Natural killer cell (primary cell): ENCODE measurements at places on chromosomes 3 and 15. TPM values are rescaled to one million over a fixed set of nuclear protein-coding genes. Genes with fewer than 3 reads are reported as not detected.

- no peaks in the 10 kb centered on the region for H3K36me3 ChIP-seq
- DNase-seq: no peak
- H3K4me3 ChIP-seq: no peak overlapping the region
- no peaks in the 10 kb centered on the region for H3K27me3 ChIP-seq
- no peak overlapping the region for H3K27ac ChIP-seq
- no peaks in the 10 kb centered on the region for H3K4me1 ChIP-seq
These were observed 549.5 kb downstream of the NTRK3 start for GRCh38 chr15:87707071-87707470.

GRCh38 chr3:123336441-123336851 is 112.4 kb downstream of the ADCY5 start:
- H3K4me1 ChIP-seq: peaks cover 12% of the 10 kb centered on the region
- no peak overlapping the region for H3K4me3 ChIP-seq
- DNase-seq: no peak
- no peaks in the 10 kb centered on the region for H3K36me3 ChIP-seq

GRCh38 chr3:54857343-54857742 is 70.5 kb downstream of the LRTM1 start:
- no peak overlapping the region for H3K27ac ChIP-seq
- DNase-seq: no peak
- H3K4me1 ChIP-seq: no peaks in the 10 kb centered on the region
- no peaks in the 10 kb centered on the region for H3K27me3 ChIP-seq
- H3K4me3 ChIP-seq: no peak overlapping the region
- no peaks in the 10 kb centered on the region for H3K36me3 ChIP-seq

XRN1 gene
- total RNA-seq: 128 TPM

PFKFB4 gene
- 3.6 TPM for total RNA-seq

GOLGA6D gene
- total RNA-seq: not detected
